ACHN (cell line): ENCODE measurements at places on chromosomes 1 and 21.

DNA sequence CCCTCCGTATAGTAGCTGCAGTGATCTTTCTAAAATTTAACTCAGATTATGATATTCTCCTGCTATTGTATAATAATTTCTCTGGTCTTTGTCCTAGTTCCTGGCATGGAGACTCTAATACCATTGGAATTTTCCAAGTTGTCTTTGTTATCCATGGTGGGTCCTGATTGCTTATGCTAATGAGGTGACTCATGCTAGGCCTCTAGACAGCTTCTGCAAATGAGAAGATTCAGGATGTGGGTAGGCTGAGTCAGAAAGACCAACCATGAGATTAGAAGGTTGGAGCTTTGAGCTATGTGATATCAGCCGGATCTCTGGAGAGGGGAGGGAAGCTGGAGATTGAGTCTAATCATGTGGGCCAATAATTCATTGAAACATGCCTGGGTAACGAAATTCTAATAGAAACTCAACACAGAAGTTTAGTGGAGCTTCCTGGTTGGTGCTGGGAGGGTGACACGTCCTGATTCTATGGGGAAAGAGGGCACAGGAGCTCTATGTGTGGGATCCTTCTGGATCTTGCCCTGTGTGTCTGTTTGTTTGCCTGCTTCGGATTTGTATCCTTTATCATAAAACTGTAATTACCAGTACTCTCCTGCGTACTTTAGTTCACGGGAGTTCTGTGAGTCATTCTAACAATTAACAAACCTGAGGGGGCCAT lies 73.2 kb upstream of the CNIH3 start:
- DNase-seq: peak; percentile 89

GRCh38 chr21:40783404-40783803 lies 63.6 kb downstream of the DSCAM start:
- no peak for DNase-seq

- DNase-seq: no peak
These were observed 42.5 kb upstream of the CSF3R start for GRCh38 chr1:36525166-36525565.

DNA sequence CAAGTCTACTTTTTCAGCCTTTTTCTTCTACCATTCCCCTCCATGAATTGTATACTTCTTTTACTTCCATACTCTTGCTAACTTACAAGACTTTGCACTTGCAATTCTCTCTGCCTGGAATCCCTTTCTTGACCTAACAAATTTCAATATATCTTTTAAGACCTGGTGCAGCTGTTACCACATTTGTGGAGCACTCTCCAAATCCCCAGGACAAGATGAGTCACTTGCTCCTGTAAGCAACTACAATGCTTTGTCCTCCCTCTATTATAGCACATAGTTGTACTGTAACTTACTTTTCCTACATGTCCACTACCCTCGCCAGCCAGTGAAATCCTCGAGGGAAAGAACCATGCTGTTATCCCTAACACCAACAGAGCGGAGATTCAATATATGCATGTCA lies 43.1 kb downstream of the WARS2 start:
- peak; percentile 45 for DNase-seq

DNA sequence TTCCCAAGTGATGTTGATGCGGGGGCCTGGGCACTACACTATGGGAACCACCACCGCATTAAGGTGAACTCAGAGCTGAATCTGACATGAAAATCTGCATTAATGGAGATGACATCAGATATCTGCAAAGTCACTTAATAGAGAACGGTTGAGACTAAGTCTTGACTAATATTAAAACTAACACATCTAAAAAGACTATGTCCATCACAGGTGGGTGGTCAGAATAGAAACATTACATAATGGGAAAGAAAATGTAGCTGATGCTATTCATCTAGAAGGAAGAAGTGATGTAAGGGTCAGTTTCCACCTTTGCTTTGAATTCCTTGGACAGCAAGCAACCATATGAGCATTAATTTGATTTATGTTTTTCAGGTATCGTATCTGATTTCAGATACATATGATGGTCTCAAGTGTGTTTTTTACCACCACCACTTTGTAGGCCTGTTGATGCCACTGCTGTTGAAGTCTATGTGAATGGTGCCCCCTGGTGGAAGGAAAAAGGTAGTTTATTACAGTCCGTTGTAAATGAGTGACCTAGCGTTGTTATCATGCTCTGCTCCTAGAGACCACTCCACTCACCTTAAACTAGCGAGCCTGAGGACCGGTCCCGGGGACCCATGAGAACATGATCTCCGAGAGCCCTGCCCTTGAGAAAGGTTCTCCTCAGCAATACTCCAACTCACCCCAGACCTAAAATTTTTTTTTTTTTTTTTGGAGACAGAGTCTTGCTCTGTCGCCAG lies 73.5 kb downstream of the BACH1 start:
- peak; percentile 72 for DNase-seq

GRCh38 chr1:246160374-246160773 lies 346.7 kb downstream of the SMYD3 start:
- no peak for DNase-seq

DNA sequence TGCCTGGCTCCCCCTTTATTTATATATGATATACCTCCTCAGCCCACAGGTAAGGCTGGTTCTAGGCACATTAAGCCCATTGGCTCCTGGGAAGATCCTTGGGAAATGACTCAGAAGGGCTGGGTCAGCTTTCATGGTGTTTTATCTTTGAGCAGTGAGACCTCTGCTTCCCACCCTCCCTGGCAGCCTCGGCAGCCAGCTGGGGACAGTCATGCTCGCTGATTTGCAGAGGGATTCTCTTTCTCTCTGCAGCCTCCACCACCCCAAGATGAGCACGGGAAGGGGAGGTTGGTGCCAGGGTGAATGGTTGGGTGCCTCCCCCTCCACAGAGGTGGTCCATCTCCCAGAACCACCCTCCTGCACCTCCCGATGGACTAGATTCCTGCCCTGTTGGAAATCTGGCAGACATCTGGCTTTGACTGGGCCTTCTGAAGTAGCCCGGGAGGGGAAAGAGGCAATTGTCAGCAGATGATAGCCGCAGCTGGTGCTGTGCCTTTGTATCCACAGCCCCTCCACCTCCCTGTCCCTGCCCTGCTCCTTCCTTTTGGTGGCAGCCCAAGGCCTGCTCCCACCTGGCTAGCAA lies 24.6 kb downstream of the IER5 start:
- DNase-seq: peak; percentile 23
